Stimulated activated CD4-positive, alpha-beta T cell treated with anti-CD3 and anti-CD28 coated beads, Interleukin-15, amount 100 ng/mL, for 1 hour (primary cell): ENCODE measurements at places on chromosomes 2 and 18.

DNA sequence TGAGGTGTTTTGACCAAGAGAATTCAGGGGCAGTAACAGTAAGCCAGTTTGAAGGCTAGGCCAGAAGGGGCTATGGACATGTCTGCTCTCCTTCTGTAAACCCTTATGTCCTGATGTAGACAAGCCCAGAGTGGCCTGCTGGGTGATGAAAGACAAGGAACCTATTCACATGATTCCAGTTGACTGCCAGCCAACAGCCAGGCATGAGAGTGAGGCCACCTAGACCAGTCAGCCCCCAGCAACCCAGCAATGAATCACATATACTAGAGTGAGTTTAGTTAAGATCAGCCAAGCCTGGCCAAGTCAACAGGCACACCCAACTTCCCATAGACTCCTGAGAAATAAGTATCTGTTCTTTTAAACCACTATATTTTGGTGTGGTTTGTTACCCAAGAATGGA, 1889.7 kb upstream of the CELF4 start:
- no peak for DNase-seq

GRCh38 chr2:231280846-231281245, 82.4 kb downstream of the ARMC9 start:
- DNase-seq = no peak

GRCh38 chr2:112542984-112543661, 858 bp downstream of the POLR1B start:
- DNase-seq = no peak

DNA sequence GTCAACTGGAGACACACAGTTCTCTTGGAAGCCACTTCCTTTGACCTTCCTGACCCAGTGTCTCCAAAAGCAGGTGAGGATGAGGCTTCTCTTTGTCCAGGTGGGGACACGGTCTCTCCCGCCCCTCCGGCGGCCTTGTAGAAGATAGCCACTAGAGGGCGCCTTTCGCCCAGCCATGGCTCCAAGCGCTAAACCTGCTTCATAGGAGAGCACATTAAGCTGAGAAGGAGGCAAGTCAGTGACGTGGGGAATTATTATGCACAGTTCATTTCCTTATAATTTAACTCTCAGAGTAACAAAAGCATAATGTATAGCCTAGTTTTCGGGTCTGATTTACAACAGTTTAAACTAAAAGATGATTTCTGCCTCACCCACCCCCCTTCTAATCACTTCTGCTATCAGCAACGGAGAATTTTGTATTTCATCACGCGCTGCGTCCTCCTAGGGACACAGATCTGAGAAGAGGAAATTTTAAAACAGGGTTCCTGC, 208.7 kb downstream of the ICOS start:
- DNase-seq = peak; percentile 59

DNA sequence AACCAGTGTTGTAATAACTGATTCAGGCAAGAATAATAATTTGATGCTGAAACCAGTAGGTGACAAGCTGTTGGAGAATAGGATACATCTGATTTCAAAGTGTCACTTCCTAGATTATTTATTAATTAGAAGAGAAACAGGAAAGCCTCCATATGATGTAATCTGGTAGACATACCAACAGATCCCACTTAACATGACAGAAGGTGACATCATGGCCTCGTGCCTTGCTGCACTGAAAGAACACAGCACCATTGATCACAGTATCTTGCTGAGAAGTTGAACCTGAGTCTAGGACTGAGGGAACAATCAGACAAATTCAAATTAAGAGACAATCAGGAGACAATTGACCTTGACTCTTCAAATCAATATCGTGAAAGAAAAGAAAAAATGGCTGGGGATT, 131.6 kb upstream of the DLGAP1 start:
- DNase-seq = no peak

GRCh38 chr2:84924173-84925106, 19.0 kb downstream of the TMSB10 start:
- DNase-seq = no peak

DNA sequence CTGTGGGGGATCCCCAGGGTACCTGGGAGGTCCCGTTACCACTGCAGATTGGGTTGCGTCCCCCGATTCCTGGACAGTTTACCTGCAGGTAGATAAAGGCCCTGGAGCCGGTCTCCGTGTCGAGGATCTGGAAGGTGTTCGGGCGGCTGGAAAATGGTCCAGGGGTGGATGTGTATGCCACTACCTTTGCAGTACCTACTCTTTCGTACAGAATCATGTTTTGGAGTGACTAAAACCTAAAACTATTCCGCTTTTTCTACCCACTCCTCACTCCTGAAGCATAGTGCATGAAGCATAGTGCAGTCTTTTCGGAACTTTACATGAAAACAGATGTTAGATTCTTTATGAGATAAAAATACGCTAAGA, 418 bp downstream of the WDR75 start:
- DNase-seq = no peak

GRCh38 chr2:135603543-135603942, 72.3 kb downstream of the R3HDM1 start:
- no peak for DNase-seq
